ENCODE measurements at places on chromosomes 7 and 10.

DNA sequence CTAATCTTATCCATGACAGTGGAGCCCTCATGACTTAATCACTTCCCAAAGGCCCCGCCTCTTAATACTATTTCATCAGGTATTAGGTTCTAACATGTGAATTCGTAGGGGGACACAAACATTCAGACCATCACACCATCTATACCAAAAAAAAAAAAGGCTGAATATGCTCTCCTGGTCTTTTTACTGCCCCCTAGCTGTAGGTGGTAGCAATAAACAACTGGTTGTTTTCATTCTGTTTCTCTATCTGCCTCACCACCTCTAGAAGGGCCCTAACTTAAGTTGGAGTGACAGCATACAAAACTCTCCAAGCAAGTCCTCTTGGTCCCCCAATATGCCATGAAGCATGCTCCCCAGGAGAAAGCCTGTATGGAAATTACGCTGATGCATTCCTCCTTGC lies 94.1 kb downstream of the GRM8 start:
- no peak for DNase-seq

- no peak for DNase-seq
Observed at GRCh38 chr10:127999297-128000129, 92.6 kb downstream of the PTPRE start.

- DNase-seq = no peak
Observed at GRCh38 chr10:131180740-131181415, 130.6 kb downstream of the TCERG1L start.

DNA sequence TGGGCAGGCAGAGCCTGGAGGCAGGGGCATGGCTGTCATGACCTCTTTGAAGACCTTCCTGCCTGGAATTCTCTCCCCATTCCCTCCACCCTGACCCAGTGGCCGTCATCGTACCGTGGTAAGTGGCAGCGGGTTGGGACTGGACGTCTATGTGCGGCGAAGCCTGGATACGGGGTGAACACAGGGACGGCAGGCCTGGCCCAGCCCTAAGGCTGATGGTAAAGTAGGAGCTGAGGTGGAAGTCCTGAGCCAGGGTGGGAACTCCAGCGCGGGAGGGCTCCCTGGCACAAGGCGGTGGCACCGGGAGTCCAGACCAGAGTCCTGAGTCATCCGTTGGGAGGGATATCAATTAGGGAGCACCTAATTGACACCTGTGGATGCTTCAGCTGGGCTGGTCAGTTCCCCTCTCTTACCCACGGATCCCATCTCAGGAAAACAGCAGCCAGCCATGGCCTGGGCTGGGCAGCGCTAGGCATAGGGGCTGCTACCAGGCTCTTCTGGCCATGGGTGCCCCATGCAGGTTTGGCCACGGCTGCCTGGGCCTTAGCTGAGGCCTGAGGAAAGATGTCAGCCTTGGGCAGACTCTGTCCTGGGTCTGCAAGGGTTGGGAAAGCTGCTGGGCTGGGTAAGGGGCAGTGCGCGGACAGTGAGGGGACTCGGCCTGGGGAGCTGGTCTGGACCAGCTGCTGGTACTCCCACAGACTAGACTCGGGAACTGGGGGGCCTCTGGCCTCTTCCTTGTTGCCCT lies 3.3 kb downstream of the PPIF start:
- DNase-seq = no peak

DNA sequence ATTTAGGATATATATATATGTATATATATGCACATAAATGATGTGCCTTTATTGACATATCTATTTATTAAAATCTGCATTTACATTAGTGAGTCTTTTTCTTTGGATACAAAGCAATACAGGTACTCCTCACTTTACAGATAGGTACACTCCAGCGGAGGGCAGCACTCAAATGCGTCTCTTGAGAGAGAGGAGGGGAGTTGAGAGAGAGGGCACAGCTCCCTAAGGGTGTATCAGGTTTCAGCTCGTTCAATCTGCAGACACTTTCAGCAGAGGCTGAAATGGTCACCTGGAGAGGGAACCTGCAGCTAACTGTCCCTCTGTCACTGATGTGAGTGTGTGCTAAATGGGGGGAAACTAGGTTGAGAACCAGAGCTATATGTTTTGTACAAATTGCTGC lies 21.5 kb downstream of the C10orf53 start:
- no peak for DNase-seq

GRCh38 chr10:28137907-28138880 lies 139.3 kb upstream of the ODAD2 start:
- peak; percentile 5 for DNase-seq

DNA sequence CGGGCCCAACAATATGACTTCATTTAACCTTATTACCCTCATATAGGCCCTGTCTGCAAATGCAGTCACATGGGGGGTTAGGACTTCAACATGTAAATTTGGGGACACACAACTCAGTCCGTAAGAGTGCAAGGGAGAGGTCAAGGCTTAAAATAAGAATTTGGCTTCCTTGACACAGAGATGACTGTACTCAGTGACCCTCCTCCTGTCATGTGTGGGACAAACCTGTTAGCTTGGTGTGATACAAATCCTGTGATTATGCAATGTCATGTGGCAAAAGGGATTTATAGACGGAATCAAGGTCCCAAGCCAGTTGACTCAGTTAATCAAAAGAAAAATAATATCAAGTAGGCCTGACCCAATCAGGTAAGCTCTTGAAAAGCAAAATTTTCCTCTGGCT lies 25.9 kb upstream of the GTPBP4 start:
- no peak for DNase-seq

GRCh38 chr7:56447864-56448693 lies 331.9 kb upstream of the NUPR2 start:
- no peak for DNase-seq

DNA sequence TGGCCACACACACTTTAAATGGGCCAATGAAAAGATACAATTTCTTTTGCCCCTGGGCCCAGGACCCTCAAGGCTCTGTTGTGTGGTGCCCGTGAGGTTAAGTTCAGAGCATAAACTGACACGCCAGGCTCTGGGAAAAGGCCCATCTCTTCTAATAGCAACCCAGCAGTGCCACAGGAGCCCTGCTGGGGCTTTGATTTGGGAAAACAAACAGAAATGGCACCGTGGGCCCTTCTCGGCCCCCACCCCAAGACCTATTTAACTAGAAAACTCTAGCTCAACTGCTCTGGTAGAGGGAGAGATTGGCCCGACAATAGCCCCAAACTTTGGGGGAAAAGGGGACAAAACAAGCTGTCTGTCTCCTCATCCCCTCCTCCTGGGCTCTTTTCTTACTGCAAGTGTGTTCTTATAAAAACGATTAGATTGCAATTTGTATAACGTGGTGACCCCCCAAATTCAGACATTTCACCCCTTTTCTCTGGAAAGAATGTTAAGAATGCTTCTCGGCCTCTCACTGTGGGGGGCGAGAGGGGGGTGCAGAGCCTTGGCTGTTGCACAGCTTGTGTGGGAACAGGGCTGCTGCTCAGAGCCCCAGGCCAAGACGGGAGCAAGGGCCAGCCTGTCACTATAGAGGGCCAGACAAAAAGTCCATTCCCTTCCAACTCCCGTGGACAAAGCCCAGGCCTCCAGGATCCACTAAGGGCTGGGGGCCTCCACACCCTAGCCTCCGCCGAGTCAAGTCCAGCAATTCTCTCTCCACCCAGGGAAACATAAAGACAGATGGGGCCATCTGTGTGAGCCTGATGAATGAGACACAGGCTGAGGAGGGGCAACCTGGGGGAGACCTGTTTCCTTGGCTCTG lies 26.8 kb downstream of the DPCD start:
- no peak for DNase-seq

DNA sequence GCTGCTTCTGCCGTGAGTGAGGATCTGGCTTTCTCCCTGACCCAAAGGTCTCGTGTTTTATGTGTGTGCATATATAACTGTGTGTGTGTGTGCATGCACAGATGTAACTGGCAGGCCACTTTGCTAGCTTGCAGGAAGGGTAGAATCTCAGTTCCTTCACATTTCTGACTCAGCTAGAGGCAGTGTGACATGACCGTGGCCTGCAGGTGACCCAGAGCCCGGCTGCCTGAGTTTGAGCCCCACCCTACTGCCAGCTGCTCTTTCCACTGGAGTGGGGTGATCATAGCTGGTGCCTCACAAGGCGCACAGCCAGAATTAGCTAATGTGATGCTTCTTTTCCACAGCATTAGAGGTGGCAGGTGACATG lies 9.3 kb upstream of the MYL7 start:
- no peak for DNase-seq

DNA sequence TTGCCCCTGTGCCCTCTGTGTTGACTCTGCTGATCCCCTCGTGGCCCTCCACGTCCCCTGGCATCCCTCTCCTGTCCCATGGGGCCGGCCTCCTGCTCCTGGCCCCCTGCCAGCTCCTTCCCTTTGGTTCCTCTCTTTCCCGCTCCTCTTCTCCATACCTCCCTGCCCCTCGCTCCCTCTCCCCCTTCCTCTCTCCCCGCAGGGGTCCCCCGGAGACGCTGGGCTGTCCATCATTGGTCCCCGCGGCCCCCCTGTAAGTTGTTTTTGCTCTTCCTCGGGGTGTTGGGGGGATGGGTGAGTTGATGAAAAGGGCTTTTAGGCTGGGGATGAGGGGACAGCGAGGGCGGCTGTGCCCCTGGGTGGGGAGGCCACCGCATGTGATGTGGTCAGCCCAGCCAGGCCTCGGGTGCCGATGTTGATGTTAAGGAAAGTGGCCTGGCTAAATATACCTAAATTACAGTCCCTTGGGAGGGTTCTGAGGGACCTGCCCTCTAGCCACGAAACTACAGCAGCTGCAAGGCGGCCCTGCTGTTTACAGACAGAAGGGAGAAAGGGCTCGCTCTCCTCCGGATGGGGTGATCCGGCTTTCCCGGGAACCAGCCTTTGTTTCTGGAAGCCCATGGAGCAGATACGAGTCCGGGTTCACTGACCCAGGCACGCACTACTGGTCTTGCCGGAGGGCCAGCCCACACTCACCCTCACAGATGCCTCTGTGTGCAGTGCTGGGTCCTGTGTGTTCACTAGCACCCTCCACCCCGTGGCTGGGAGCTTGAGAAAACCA lies 78.8 kb downstream of the COL13A1 start:
- no peak for DNase-seq

GRCh38 chr7:82926477-82926876 lies 236.2 kb downstream of the PCLO start:
- no peak for DNase-seq

- no peak for DNase-seq
Observed at GRCh38 chr7:111732923-111733322, 170.6 kb upstream of the IMMP2L start.

GRCh38 chr10:80137031-80137862 lies 4.7 kb downstream of the PLAC9 start:
- DNase-seq = peak; percentile 92

- no peak for DNase-seq
Observed at GRCh38 chr7:116340943-116341907, 130.9 kb downstream of the TES start.

- no peak for DNase-seq
Observed at GRCh38 chr10:69949770-69950169, 102.9 kb upstream of the MACROH2A2 start.

DNA sequence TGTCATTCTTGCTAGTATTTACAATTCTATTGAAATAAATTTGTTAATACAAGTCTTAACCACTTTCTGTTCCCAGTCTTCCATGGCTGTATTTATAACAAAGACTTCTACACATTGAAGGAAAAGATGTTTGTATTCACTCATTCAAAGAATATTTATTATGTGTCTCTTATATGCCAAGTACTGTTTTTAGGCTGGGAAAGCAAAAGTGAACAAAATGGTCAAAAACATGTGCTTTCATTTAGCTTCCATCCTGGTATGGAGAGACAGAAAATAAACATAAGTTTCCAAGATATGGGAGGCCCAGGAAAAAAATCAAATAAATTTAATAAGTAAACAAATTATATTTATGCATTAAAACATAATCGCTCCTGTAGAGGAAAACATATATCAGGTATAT lies 22.9 kb downstream of the CPED1 start:
- no peak for DNase-seq
